G401 (cell line): ENCODE measurements at places on chromosomes 3 and 15. TPM values are rescaled to one million over a fixed set of nuclear protein-coding genes. Genes with fewer than 3 reads are reported as not detected.

SMCO1 gene
- not detected in 2 replicates for total RNA-seq

C3orf52 gene
- not detected in 2 replicates for total RNA-seq

KY gene
- not detected in 2 replicates for total RNA-seq

P2RY12 gene
- not detected in 2 replicates for total RNA-seq

KLHL6 gene
- total RNA-seq: not detected in 2 replicates

POPDC2 gene
- total RNA-seq: 0.06 TPM in 1 of 2 replicates, not detected in the other

GPD1L gene
- total RNA-seq: 12.9 and 18.9 TPM in 2 replicates

DNA sequence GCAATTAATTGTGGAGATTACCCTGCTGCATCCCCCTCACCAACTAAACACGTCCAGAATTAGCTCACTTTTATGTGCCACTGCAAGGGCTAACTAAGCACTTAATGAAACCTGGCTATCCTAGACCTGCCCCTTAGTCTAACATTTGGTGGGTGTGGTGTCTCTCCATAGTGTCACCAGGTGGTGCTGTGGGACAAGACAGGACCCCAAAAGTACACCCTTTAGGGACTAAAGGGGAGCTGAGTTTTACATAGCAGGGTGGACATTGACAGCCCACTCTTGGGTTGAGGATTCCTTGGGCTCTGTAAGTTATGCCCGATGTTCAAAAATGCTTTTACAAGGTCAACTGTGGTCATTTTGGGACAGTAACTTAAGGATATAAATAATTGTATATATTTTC is 5.7 kb downstream of the DUT start:
- peak; percentile 19 for DNase-seq

DNA sequence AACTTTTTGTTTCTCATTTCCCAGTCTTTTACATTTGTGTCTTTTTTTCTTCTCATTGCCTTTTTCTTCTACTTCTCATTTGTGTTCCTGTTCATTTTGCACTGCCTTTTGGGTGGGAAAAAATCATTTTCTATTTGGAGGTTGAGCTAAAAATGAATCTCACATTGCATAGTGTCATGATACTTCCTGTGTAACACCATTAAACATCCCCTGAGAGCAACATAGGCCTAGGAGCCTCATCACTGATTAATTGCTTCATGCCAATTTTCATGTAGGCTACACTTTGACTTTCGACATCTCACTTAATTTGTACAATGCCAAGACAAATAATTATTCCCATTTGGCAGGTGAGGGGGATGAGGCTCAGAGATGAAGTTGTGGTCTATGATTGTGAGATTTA is 279.2 kb downstream of the EDEM1 start:
- DNase-seq: no peak

- DNase-seq: no peak
These were observed 60.2 kb downstream of the AMOTL2 start for GRCh38 chr3:134313847-134314587.

DNA sequence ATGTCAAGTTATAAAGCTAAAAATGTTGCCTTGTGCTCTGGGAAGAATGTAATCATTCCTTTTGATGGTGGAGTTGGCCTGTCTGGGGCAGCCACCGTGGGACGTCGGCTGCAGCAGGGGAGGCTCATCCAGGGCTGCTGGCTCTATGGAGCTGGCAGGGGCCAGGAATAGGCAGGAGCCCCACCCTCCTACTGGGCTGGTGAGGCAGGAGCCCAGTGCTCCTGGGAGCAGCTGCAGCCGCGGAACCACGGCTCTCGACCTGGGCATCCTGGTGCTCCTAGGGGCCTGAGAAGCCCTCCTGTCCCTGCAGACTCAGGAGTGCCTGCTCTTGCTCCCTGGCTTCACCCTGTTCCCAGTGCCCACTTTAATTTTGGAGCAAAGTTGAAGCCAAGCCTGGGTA is 127.1 kb downstream of the DIPK2A start:
- no peak for DNase-seq

DNA sequence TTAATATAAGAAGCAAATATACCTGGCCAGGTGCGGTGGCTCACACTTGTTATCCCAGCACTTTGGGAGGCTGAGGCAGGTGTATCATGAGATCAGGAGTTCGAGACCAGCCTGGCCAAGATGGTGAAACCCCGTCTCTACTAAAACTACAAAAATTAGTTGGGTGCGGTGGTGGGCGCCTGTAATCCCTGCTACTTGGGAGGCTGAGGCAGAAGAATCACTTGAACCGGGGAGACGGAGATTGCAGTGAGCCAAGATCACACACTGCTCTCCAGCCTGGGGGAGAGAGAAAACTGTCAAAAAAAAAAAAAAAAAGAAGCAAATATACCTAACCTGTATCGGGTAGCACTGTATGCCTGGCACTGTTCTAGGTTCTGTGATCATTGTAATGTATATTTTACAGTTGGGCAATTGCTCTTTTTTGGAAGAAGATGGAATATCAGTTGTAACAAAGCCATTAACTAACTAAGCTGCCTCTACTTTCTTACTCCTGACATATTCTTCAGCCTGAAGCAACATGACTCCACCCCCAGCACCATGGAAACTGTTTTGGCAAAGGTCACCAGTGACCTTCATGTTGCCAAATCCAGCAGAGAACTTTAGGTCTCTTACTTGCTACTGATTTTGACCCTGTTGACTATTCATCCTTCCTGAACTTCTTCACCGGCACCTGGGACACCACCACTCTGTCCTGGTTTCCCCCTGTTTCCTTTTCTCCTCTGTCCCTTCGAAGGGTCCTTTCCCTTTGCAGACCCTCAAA is 203.8 kb downstream of the RPLP1 start:
- DNase-seq: no peak

DNA sequence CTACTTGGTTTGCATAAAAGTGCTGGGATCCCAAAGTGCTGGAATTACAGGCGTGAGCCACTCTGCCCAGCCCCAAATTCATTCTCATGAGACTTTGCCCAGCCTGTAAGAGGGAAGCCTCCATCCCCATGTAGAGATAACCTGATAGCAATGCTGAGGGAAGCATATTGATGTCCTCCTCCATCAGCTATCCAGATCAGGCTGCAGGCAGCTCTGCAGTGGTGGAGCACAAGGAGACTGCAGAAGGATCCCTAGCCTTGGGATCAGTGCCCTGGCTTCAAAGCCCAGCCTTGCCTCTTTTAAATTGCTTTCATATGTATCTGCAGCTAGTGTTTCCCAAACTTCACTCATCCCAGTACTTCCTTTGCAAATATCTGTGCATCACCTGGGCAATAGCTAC is 32.7 kb downstream of the MECOM start:
- no peak for DNase-seq

DNA sequence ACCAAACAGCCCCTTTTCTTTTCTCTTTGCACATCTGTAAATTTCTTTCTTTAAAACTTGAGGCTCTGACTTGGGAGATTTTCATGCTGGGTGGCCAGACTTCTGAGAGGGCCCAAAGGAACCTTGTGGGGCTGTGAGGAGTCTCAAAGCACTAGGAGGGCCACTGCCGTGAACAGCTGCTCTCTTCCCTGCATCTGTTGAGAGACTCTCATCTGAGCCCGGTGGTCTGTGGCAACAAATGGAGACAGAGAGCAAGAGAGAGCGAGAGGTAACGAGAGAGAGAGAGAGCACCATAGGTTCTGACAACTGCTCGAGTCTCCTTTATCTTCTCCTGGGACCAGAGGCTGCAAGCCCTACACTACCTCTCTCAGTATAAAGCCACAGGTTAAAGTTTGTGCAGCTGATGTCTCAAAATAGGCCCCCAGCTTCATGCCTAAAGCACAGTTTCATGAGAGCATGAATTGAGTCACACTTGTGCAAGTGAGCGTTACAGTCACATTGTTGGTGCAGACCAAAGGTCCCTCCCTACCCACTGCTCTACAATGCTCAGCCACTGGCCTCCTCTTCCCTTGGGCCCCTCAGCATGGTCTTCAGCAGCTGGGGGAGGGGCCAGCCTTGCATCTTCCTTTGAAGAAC is 60.7 kb downstream of the ZNF621 start:
- no peak for DNase-seq

DNA sequence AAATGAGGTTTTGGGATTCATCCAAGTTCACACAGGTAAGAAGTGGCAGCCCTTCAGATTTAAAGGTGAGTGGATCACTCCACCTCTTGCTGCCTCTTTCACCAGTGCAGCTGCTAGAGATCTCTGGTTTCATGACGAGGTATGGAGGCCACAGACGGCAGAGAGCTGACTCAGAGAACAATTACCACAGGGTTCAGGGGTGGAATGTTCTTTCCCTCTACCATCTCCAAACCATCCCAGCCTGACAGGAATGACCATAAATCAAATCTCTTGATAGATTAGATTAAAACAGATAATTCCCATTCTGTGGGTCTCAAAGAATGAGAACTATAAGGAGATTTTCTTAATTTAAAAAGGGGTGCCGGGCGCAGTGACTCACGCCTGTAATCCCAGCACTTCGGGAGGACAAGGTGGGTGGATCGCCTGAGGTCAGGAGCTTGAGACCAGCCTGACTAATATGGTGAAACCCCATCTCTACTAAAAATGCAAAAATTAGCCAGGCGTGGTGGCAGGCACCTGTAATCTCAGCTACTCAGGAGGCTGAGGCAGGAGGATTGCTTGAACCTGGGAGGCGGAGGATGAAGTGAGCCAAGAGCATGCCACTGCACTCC is 174.2 kb upstream of the ATP11B start:
- DNase-seq: no peak

- no peak for DNase-seq
These were observed 10.6 kb upstream of the POU1F1 start for GRCh38 chr3:87287011-87287410.

- DNase-seq: no peak
These were observed 106.5 kb downstream of the ECT2 start for GRCh38 chr3:172856795-172857742.

- DNase-seq: peak; percentile 21
These were observed 2.4 kb upstream of the POPDC2 start for GRCh38 chr3:119662604-119663373.

GRCh38 chr15:57401546-57401945 is 25.2 kb downstream of the CGNL1 start:
- DNase-seq: no peak

GRCh38 chr3:26438325-26438940 is 184.1 kb upstream of the LRRC3B start:
- no peak for DNase-seq

GRCh38 chr3:152436707-152437590 is 168.2 kb downstream of the MBNL1 start:
- peak; percentile 50 for DNase-seq

DNA sequence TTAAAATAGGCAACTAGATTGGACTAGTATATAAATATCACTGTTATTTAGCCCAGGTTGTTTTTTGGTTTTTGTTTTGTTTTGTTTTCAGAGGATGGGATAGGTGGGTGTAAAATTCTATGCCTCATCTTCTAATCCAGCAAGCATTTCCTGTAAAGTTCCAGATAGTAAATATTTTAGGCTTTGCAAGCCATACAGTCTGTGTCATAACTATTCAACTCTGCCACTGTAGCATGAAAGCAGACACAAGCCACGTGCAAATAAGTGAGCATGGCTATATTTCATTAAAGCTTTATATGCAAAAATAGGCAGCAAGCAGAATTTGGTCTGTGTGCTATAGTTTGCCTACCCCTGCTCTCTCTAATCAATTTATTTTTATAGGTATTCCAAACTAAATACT is 657.3 kb upstream of the TGFBR2 start:
- no peak for DNase-seq

DNA sequence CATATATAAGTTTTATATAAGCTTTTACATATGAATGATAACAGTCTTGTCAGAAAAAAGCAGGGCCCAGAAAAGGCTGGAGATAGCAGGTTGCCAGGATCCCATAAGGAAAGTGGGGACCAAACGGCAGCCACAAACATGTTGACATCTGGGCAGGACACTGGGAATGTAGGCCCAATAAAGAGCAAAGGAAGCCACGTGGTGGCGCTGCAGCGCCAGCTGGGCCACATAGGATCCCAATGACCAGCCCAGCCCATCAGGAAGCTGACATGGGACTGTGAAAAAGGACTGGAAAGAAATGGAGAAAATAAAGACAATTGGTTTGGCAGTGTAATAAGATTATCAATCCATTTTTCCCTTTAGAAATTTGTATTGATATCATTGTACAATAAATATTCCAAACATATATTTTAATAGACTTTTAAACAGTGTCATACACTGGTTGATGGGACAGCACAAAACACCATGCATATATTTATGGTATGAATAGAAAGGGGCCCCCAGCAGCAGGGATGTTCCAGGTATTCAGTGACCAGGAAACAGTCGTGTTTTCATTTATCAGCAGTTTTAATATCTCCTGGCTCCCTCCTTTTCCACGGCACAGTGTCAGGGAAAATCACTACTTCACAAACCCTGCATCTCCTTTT is 89.0 kb upstream of the STRIT1 start:
- DNase-seq: peak; percentile 38

GRCh38 chr3:25500706-25501210 is 72.7 kb downstream of the RARB start:
- DNase-seq: no peak

DNA sequence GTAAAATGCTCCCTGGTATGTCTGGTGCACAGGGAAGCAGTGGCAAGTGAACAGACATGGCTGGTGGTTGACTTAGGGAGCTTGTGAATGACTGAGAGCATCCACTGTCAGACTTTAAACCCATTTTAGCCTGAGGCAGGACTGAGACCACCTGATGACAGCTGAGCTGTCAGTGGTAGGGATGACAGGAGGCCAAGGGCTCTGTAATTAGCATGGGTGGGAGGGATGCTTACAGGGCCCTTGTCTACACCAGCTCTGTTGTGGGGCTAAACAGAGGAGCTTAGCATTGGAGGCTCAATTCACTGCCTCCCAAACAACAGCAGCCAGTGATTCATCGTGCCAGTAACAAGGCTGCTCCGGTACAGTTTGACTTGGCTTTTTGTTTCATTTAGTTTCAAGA is 169.4 kb downstream of the CHST2 start:
- no peak for DNase-seq
